ENCODE measurements at places on chromosomes 1 and 21.

DNA sequence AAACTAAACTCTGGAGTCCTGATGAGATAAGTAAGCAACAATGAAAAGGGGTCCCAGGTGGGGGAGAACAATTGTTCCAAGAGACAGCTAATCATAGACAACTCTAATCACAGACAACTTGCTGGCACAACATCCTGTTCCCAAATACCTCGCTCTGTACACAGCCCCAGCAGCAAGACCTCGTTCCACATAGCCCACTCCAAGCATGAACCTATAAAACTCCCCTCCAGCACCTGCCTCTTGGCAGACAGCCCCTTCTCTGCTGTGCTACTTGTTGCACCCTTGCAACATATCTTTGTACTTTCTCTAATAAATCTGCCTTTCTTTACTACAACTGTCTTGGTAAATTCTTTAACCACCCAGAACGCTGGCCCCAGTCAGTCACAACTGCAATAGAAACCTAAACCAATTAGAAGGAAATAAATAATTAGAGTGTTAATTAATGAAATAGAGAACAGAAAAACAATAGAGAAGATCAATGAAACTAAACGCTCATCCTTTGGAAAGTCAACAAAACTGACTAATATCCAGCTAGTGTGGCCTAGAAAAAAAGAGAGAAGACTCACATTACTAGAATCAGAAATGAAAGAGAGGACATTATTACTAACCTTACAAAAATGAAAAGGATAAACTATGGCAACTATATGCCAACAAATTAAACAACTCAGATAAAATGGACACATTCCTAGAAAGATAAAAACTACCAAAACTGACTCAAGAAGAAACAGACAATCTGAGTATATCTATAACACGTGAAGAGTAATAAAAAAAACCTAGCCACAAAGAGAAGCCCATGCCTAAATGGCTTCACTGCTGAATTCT lies 36.1 kb downstream of the LRRC40 start:
- DNase-seq, result no peak

DNA sequence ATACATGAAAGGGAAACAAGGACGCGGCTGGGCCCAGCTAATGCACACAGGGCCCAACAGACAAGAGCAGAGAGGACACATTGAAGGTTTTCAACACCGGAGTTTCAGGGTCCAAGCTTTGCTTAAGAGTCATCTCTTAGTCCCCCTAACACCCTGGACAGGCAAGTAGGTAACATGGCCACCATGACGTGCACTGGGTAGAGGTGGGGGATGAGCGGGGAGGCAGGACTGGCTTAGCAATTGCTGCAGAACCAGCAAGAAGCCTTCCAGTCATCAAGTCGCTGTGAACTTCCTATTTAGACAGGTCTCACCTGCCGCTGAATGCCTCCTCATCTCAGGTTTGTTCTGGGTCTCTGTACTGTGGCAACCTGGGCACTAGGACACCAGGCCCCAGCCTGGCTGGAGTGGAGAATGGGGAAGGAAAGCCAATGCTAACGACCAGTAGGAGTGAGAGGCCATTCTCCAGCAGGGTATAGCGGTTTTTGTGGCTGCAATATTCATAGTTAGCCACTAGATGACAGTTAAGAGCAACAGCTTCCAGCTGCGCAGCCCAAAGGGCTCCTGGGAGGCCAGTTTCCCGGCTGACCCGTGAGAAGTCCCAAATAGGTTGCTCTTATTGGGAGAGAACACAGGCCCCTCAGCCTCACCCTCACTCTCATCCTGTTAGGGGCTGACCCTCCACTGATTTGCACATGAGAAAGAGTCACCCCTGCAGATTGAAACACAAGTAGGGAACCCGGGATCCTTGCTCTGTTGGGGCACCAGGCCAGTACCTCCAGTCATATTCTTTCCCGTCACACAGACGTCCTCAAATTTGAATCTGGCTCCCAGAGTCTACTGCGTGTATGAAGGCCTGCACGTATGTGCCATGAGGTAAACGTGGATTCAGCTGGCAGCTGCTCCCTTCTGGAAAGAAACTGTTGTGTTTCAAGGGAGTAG lies 6.0 kb upstream of the PIGC start:
- DNase-seq, result no peak

DNA sequence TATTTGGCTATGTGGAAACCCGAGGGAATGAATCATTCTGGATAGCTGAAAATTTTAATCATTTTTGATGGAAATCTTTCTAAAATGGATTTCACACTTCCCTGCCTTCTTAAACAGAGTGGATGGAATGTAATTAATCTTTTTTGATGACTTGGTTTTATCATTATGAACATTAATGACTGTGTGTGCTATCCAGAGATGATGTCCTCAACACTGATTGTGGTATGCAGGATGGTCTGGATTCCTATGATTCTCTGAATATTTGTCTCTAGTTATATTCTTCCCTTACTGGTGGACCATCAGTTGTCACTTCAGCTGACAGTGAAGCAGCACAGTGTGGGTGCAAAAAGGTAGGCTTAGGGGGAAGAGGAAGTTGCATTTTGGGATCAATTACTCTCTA lies 513.5 kb downstream of the LMO4 start:
- no peak for DNase-seq

DNA sequence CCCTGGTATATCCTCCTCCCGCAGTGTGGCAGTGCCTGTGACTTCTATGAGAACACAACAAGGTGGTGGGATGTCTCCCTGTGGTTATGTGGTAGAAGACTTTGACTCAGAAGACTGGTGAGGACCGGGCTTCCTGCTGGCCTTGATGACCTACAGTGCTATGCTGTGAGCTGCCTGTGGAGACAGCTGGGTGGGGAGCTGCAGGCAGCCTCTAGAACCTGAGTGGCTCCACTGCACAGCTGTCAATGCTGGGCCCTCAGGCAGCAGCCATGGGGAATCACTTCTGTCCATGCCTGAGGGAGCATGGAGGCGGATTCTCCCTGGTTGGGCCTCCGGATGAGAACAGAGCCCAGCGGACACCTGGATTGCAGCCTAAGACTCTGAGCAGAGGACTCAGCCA lies 14.9 kb downstream of the SLC1A7 start:
- DNase-seq, result no peak

DNA sequence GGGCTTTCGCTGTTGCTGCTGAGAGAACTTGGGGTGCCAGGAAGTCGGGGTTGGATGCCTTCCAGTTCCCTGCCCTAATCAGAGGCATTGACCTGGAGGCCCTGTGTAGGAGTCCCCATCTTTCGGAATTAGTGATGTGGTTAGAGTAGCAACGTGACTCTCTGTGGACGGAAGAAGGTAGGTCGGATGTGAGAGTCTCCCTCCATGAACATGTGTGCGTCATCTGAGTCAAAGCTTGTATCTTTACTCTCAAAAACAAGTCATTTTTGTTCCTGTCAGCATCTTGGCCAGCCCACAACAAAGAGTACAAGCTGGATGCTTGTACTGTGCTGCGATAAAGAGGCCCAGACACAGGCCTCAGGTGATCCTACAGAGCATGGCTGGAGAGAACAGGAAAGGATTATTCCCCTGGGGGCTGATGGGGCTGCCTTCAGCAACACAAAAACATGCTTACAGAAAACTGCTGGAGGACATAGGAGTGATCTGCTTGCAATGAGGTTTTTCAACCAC lies 31.0 kb upstream of the IL10 start:
- peak; percentile 60 for DNase-seq

DNA sequence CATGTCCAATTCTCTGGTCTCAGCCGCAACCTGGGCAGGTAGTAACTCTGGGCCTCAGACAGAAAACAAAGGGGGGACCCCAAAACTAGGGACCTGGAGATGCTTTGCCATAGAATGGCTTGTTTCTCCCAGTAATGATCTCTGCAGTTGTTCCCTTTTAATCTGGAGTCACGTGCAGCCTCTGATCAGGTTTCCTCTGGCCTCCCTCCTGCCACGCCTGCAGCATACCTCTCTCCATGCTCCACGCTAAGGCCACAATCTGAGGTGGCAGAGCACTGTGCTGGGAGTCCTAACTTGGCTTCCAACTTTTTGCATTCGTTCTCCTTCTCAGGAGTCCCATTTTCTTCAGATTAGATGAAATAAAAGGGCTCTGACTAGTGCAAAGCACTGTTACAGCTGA lies 1.9 kb downstream of the PABPC4 start:
- DNase-seq, result no peak

DNA sequence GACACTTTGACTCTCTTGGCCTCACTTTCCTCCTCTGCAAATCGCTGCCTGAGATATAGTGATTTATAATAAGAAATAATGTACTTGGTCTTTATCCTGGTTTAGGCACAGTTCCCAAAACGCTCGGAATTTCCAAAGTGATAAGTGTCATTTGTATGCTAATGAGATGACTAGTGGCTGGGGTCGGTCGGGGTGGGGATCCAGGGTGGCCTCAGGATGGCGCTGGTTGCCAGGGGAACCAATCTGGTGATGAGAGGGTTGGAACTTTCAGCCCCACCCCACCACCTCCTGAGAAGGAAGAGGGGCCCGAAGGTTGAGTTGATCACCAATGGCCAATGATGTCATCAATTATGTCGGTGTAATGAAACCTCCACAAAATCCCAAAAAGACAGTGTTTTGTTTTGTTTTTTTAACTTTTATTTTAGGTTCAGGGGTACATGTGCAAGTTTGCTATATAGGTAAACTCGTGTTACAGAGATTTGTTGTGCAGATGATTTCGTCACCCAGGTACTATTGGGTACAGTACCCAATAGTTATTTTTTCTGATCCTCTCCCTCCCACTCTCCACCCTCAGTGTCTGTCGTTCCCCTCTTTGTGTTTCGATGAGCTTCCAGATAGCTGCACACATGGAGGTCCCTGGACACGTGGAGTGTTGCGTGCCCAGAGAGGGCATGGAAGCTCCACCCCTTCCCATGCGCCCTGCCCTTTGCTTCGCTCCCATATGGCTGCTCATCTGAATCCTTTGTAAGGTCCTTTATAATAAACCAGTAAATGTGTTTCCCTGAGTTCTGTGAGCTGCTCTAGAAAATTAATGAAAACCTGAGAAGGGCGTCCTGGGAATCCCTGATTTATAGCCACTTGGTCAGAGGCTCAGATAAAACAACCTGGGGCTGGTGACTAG lies 97.2 kb downstream of the KCNN3 start:
- peak; percentile 6 for DNase-seq

- no peak for DNase-seq
Observed at GRCh38 chr21:33051925-33052324, 18.0 kb upstream of the OLIG1 start.

GRCh38 chr1:76225526-76225925 lies 151.0 kb downstream of the ST6GALNAC3 start:
- no peak for DNase-seq

- DNase-seq, result no peak
Observed at GRCh38 chr1:14650951-14651350, 52.5 kb downstream of the KAZN start.

- no peak for DNase-seq
Observed at GRCh38 chr1:41423511-41424191, 60.8 kb downstream of the EDN2 start.

GRCh38 chr1:93595266-93595665 lies 86.4 kb downstream of the BCAR3 start:
- no peak for DNase-seq

DNA sequence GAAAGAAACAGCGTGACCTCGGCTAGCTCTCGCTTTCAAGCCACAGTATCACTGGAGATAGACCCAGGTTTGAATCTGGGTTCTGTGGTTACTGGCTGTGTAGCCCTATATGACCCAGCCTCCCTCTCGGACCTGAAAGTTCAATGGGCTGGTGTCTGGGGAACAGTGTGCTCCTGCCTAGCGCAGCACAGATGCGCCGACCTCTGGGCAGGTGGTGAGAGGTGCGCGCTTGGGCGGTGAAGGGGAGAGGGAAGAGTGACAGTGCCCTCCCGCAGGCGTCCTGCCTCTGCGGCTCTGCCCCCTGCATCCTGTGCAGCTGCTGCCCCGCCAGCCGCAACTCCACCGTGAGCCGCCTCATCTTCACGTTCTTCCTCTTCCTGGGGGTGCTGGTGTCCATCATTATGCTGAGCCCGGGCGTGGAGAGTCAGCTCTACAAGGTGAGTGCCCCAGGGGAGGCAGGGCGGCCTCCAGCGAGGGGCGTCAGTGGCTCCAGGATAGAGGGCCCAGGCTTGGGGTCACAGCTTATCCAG lies 10.5 kb downstream of the SERINC2 start:
- DNase-seq, result no peak

DNA sequence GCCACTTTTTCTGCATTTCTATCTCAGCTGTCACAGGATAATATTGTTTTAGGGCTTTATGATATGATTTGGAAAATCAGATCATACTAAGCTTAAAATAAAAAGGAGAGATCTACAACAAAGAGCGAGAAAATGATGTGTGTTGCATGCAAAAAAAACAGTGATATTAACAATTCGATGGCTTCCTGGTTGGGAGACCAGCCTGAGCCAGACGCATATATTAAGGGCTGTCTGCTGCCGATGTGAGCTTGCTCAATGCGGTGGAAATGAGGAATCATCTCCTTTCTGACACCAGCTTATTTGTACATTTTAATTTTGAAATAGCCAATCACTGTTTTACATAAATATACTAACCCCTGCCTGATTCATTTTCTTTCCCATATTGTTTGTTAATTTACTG lies 862.6 kb downstream of the USP25 start:
- no peak for DNase-seq

DNA sequence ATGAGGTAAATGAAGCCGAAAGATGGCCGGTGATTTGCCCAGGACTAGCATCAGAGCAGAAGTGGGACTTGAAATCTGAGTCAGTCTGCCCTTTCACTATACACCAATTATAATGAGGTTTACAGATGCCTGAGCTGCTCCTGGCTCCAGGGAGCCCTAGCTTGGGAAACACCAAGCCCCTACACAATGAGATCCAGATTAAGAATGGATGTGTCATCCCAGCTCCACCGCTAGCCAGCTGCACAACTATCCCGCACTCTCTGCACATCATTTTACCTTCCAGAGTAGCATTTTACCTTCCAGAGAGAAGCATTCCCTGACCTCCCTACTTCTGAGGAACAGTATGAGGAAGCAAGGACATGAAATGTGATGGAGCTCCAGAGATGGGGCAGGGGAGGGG lies 27.0 kb downstream of the SERTAD4 start:
- DNase-seq, result no peak

- DNase-seq, result no peak
Observed at GRCh38 chr1:160580221-160580812, 1.0 kb upstream of the CD84 start.

- DNase-seq, result no peak
Observed at GRCh38 chr1:232074265-232074664, 447.7 kb downstream of the DISC1 start.

Measured in effector CD8-positive, alpha-beta T cell (primary cell).